Activated CD8-positive, alpha-beta memory T cell treated with anti-CD3 and anti-CD28 coated beads for 24 hours (primary cell): ENCODE measurements at places on chromosomes 3 and 15.

GRCh38 chr3:155302481-155302880 is 9.0 kb upstream of the STRIT1 start:
- DNase-seq, result no peak

GRCh38 chr15:41661518-41662225 is 1.5 kb downstream of the MGA start:
- DNase-seq, result peak; percentile 85

GRCh38 chr3:61805510-61806080 is 244.2 kb downstream of the PTPRG start:
- no peak for DNase-seq

DNA sequence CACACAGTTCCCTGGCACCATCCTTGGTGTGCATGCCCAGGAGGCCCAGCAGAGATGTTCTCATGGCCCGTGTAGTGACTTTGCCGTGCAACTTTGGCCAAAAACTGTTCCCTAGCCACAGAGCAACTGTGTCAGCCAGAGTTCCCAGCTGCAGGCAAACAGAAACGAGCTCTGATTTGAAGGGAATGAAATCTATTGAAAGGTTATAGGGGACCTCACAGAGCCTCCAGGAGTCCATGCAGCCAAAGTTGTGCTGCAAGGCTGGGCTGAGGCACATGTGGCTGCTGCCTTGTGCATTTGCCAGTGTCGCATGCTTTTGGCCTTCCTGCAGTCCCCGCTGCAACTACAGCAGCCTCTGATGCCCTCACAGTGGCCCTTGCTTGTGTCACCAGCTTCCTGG is 70.5 kb downstream of the PLXNA1 start:
- DNase-seq, result no peak

- no peak for DNase-seq
Measured at GRCh38 chr15:22861161-22861560, 22.7 kb downstream of the NIPA2 start.

GRCh38 chr15:64665179-64665578 is 110.2 kb downstream of the RBPMS2 start:
- DNase-seq, result no peak

GRCh38 chr3:49484471-49484870 is 14.4 kb downstream of the DAG1 start:
- DNase-seq, result no peak

GRCh38 chr15:87712211-87712610 is 544.3 kb downstream of the NTRK3 start:
- no peak for DNase-seq

GRCh38 chr3:77427528-77427927 is 387.6 kb downstream of the ROBO2 start:
- no peak for DNase-seq

GRCh38 chr3:76754247-76754646 is 285.7 kb upstream of the ROBO2 start:
- DNase-seq, result no peak

DNA sequence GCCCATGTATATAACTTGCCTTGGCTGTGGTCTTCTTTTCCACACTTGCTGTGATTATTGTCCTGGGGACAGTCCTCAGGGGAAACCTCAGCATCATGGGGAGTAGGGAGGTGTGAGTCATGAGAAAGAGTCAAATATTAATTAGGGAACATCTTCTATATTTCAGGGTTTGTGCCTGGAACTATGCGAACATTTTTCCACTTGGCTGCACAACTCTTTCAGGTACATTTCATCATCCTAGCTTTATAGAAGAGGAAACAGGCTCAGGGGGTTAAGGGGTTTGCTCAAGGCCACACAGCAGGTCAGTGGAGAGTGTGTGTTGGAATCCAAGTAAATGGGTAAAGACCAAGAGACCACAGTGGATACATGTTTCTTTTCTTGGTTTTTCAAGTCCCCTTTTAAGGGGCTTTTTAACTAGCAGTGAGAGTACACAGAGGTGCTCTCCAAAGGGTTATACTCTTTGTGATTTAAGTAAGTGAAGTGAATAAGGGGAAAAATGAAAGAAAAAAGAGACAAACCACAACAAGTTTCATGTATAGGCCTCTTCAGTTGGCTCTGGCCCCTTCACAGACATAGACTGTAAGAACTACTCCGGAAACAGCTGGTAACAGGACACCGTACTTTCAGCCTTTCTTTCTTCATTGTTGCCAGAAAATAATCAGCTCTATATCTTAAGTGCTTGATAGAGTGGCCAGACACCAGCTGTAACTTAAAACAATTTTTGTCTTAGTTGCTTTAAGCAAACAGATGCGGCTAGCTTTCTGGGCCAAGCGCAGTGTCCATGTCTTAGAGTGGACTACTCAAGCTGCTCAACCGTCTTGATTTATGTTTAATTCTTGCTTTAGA is 64.6 kb downstream of the EEFSEC start:
- no peak for DNase-seq

GRCh38 chr3:151918253-151919029 is 45.0 kb downstream of the SUCNR1 start:
- no peak for DNase-seq

- DNase-seq, result no peak
Measured at GRCh38 chr15:63870043-63870394, 36.3 kb upstream of the HERC1 start.

GRCh38 chr3:16404349-16404895 is 109.1 kb downstream of the RFTN1 start:
- no peak for DNase-seq

GRCh38 chr3:23657647-23658046 is 148.1 kb upstream of the UBE2E1 start:
- no peak for DNase-seq

- no peak for DNase-seq
Measured at GRCh38 chr15:60254416-60254815, 143.4 kb downstream of the ANXA2 start.

- no peak for DNase-seq
Measured at GRCh38 chr15:87212041-87212440, 1044.5 kb downstream of the NTRK3 start.

DNA sequence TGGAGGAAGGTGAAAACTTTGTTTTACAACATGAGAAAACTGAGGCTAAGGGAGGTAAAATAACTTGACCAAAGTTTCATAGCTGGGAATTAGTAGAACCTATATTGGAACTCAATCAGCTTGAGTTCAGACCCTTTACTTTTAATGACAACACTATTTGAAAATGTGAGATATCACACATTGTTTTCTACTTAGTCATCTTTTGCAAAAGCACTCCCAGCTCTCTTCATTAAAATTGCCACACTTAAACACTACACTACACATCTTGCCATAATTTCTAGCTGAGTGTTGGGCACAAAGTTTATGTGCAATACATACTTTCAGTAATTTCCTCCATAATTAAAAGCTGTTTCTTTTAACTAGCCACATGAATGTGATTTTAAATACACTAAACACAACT is 230.4 kb upstream of the DCBLD2 start:
- DNase-seq, result no peak

- no peak for DNase-seq
Measured at GRCh38 chr15:26132811-26133210, 269.7 kb upstream of the ATP10A start.

DNA sequence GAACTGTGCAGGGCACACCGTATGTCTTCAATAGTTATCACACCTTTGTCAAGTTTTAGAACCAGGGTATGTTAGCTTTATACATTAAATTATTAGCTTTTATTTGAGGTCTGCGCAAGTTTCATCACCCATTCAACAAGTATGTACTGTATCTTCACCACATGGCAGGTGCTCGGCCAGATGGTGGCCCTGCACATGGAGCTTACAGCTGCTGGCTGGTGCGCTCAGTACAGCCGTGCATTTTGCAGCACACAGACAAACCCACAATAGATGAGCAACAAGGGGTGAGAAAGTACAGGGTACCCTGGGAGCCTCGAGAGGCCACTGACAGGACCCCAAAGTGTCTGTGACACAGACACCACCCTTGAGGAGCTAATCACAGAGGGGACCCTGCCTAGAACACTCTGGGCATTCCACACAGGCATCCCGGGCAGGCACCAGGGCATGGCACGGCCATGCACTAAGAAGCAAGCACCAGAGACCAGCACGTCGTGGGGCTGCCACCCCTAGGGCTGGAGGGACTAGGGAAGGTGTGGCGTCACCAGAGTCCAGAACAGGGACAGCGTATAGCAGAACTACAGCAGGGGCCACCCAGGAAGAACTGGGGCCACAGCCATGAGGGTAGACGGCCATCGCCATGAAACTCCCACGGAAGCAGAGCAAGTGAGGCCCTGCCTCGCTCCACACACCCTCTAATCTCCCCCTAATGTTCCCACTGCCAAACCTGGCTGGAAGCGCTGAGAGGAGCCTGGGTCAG is 27.4 kb downstream of the ZXDC start:
- no peak for DNase-seq

- DNase-seq, result no peak
Measured at GRCh38 chr3:185813205-185813604, 11.6 kb downstream of the IGF2BP2 start.

- no peak for DNase-seq
Measured at GRCh38 chr15:40901053-40901443, 6.8 kb downstream of the VPS18 start.

DNA sequence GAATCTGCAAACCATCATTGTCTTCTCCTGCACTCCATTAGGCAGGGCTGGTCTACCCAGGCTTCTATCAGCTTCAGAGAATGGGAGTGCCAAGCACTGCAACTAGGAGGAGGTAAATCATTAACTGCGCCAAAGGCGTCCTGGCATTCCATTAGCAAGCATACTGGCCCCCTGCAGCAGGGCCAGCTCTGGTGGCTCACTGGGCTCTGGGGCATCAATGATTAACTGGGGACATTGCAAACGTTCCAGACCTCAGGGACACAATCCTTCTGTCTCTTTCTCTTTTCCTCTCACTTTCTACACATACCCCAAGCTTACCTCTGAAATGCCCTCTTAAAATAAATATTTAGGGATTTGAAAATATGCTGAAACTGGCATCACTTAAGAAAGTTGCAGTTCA is 129.0 kb downstream of the MYLK start:
- no peak for DNase-seq

DNA sequence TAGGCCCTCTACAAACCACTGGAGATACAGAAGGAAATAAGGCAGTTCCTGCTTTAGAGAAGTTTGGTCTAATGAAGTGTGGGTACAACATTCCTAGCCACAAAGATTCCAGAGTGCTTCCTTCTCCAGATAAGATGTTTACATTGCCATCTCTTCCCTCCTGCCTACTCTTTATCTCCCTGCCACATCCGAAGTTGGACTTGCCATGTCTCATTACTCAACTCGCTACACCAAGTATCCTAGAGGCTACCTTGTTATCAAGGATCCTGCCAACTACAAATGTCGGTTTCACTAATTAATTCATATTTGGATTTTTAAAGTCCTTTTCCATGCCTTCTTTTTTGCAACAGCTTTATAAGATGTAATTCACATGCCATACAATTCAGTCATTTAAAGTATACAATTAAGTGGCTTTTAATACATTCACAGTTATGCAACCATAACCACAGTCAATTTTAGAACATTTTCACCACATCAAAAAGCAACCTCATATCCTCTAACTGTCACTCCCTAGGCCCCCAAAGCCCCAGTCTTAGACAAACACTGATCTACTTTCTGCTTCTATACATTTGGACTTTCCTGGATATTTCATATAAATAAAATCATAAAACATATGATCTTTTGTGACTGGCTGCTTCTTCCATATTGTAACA is 53.7 kb upstream of the CSTA start:
- DNase-seq, result no peak

DNA sequence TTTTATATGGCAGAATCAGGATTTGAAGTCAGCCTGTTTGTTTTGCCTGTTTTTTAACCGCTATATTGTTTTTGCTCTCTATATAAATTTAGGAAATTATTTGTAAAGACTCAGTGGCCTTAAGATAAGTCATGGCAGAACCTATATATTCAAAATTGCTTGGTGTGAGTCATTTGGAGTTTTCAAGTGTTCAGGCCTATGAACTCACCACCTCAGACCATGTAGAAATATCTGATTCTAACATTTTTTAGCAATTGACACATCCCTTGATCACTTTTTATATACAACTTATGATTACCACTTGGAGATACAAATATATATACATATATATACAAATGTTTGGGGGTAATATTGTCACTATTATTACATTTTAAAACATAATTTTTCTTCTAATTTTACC is 95.7 kb downstream of the VGLL3 start:
- DNase-seq, result no peak

DNA sequence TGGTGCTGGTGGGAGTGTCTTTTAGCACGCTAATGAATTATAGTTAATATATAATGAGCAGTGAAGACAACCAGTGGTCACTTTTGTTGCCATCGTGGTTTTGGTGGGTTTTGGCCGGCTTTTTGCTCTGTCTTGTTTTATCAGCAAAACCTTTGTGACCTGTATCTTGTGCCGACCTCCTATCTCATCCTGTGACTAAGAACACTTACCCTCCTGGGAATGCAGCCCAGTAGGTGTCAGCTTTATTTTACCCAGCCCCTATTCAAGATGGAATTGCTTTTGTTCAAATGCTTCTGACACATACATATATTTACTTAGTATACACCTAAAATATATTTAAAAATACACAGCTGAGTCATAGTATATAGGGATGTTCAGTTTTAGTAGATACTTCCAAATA is 770.3 kb downstream of the PDCD6IP start:
- no peak for DNase-seq

GRCh38 chr3:78414261-78414660 is 1353.5 kb downstream of the ROBO1 start:
- DNase-seq, result no peak

- DNase-seq, result no peak
Measured at GRCh38 chr3:30659270-30660130, 53.1 kb downstream of the TGFBR2 start.

- DNase-seq, result no peak
Measured at GRCh38 chr3:42600958-42601675, 631 bp downstream of the NKTR start.

GRCh38 chr3:25349095-25349494 is 79.0 kb upstream of the RARB start:
- DNase-seq, result no peak

DNA sequence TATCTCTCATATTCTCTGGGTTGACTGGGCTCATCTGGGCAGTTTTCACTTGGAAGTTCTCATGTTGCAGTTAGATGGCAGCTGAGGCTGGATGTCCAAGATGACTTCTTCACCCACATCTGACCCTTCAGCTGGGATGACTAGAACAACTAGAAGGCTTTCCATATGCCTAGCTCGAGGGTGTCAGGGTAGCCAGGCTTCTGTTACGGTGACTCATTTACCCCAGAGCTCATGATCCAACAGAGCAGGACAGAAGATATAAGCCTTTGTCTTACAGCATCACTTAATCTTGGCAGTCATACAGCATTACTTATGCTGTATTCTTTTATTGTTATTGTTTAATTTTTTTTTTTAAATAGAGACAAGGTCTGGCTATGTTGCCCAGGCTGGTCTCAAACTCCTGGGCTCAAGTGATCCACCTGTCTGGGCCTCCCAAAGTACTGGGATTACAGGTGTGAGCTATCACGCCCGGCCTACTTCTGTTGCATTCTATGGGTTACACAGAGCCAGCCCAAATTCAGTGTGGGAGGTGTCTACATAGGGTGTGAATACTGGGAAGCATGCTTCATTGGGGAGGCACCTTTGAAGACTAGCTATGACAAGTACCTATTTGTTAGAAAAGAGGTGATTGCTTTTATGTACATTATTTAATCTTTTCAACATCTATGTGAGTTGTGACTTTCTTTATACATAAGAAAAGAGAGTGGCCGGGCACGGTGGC is 10.7 kb downstream of the HMCES start:
- DNase-seq, result no peak
